ENCODE measurements at places on chromosomes 7 and 10. TPM values are rescaled to one million over a fixed set of nuclear protein-coding genes. Genes with fewer than 3 reads are reported as not detected.
A peak's percentile ranks its signal among the peaks of the same experiment; 100 is the strongest.

GRCh38 chr7:9307131-9307530, 873.7 kb downstream of the NXPH1 start:
- no peaks in the 10 kb centered on the region for H3K27me3 ChIP-seq
- no peaks in the 10 kb centered on the region for H3K36me3 ChIP-seq
- no peak overlapping the region for H3K27ac ChIP-seq
- H3K4me3 ChIP-seq, result no peak overlapping the region

DNA sequence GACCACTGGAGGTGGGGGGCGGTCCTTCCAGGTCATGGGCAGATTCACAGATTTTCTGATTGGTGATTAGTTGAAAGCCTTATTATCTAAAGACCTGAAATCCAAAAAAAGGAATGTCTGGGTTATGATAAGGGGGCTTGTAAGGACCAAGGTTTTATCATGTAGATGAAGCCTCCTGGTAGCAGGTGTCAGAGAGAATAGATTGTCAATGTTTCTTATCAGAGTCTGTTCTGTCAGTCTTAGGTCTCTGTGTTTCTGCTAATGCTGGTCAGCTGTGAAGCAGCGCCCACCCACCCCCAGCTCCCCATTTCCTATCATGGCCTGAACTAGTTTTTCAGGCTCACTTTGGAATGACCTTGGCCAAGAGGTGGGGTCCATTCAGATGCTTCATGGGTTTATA, 21.2 kb downstream of the TES start:
- no peaks in the 10 kb centered on the region for H3K27me3 ChIP-seq
- H3K4me3 ChIP-seq, result no peak overlapping the region
- H3K4me1 ChIP-seq, result peaks cover 44% of the 10 kb centered on the region
- peaks cover 17% of the 10 kb centered on the region for H3K36me3 ChIP-seq
- no peak overlapping the region for H3K27ac ChIP-seq

DNA sequence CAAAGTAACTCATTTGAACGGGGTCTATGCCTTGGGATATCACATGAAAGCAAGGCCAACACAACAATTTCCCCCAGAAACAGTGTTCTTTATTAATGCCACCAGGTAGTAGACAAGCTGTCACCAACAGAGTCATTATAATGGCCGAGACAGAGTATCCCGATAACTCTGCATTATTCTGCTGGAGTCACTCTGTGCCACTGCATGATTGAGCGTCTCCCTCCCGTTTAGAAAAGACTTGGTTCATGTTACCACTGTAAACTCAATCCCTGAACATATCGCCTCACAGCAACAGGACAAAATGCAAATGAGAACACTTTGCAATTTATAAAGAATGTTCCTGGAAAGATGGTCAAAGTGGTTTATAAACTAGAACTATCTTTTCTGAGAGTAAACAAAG, 932.5 kb downstream of the GATA3 start:
- no peaks in the 10 kb centered on the region for H3K4me1 ChIP-seq
- DNase-seq, result no peak
- no peaks in the 10 kb centered on the region for H3K27me3 ChIP-seq

GRCh38 chr7:50347693-50348092, 43.2 kb downstream of the IKZF1 start:
- no peak for DNase-seq
- no peak overlapping the region for H3K4me3 ChIP-seq
- no peaks in the 10 kb centered on the region for H3K4me1 ChIP-seq
- no peaks in the 10 kb centered on the region for H3K36me3 ChIP-seq
- H3K27ac ChIP-seq, result no peak overlapping the region

SPDYE6 gene
- total RNA-seq, result not detected

TMEM168 gene
- 16.9 TPM for total RNA-seq

SPDYE9 gene
- not detected for total RNA-seq

VPS37D gene
- 1.3 TPM for total RNA-seq

GRCh38 chr10:122139627-122140170, 131.4 kb upstream of the BTBD16 start:
- peaks cover 34% of the 10 kb centered on the region for H3K4me1 ChIP-seq
- DNase-seq, result no peak
- H3K27me3 ChIP-seq, result no peaks in the 10 kb centered on the region

PNLIP gene
- total RNA-seq, result not detected

NAPEPLD gene
- 28.6 TPM for total RNA-seq

SPDYE1 gene
- not detected for total RNA-seq

DNA sequence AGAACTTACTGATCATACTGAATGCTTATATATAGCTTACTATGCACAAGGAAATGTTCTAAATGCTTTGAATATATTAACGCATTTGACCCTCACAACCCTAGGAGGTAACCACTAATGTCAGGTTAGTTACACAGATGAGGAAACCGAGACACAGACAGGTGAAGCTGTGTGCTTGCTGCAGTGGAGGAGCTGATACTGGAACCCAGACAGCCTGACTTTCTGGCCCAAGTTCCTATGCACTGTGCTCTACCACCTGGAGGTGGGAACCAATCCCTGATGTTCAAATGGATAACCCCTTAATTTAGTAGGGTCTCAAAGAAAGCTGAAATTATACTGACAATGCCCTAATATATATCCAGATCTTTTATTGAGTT, 119.6 kb downstream of the SORBS1 start:
- no peaks in the 10 kb centered on the region for H3K27me3 ChIP-seq
- H3K4me3 ChIP-seq, result no peak overlapping the region
- H3K36me3 ChIP-seq, result no peaks in the 10 kb centered on the region
- peaks cover 10% of the 10 kb centered on the region for H3K4me1 ChIP-seq

CPED1 gene
- 0.76 TPM for total RNA-seq

DNA sequence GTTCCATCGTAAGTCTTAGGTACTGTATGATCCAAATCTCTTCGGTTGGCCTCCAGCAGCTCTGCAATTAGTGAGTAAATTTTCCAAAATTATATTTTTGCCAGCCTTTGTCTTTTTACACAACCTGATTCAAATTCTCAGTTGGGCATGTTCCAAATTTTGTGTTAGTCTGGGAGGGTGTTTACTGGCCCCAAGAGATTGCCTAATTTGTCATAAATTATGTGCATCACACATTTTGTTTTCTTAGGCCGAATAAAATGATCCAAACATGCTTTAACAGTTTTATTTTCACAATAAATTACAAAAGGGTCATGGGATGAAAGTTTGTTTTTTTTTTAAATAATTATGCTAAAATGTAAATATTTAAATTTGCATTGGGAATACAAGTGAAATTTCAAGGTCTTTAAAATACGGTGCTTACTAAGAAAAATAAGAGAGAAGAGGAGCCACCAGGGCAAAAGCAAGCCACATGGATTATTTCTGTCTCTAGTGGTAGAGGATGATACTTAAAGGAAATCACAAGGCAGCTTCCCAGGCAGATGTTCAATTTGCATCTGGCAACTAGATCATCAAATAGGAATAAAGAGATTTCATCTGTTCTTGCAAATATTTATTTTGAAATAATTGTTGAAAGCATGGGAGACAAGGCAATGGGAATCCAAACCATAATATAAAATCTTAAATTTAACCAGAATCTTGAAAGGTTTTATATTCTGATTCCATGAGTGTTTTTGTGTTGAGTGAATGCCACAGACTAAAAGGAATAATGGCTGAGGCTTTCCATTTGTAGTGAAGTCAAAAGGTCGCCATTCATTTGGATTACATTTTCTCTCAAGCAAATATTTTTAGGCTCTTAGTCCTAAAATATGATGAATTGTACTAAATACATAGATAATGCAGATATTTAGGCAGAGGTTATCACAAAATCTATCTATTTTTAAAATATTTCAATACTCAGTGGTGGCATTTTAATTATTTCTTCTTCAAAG, 111.1 kb downstream of the MDFIC start:
- no peaks in the 10 kb centered on the region for H3K36me3 ChIP-seq
- peaks cover 12% of the 10 kb centered on the region for H3K4me1 ChIP-seq
- no peak for DNase-seq
- no peaks in the 10 kb centered on the region for H3K27me3 ChIP-seq
- H3K27ac ChIP-seq, result no peak overlapping the region
- no peak overlapping the region for H3K4me3 ChIP-seq

DNA sequence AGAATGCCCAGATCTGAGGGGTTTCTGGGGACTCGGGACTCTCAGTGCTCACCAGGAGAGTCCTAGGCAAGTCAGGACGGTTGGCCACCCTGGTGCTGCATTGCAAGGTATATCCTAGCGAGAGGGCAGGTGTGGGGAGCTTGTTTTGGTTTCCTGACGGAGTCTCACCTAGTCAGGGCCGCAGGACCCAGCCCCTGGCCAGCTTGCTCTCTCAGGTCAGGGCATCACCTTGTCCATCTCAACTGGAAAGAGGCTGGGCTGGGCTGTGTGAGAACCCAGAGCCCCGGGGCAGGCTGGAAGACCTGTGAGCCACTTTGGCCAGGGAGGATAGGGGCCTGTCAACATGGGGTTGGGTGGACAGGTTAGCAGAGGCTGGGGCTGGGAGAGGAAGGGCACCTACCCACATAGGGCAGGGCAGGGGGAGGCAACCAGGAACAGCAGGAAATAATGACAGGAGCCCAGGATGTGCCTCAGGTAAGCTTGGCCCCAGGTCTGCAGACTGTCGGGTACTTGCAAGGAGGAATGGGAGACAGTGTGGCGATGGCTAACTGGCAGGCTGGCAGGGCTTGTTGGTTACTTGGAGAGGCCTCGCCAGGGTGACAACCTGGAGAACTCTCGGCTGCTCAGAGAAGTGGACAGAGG, 31.5 kb downstream of the DNAJB12 start:
- H3K27ac ChIP-seq, result peak overlapping the region; percentile 98
- no peak overlapping the region for H3K4me3 ChIP-seq
- H3K27me3 ChIP-seq, result no peaks in the 10 kb centered on the region
- H3K36me3 ChIP-seq, result peaks cover 48% of the 10 kb centered on the region
- no peak for DNase-seq

- H3K4me3 ChIP-seq, result no peak overlapping the region
- H3K4me1 ChIP-seq, result peaks cover 14% of the 10 kb centered on the region
- H3K36me3 ChIP-seq, result no peaks in the 10 kb centered on the region
These were observed 174.8 kb upstream of the AGR3 start for GRCh38 chr7:17056491-17057142.

PNLIPRP3 gene
- total RNA-seq, result not detected

- H3K4me1 ChIP-seq, result peaks cover 8% of the 10 kb centered on the region
- peaks cover 11% of the 10 kb centered on the region for H3K36me3 ChIP-seq
- no peaks in the 10 kb centered on the region for H3K27me3 ChIP-seq
- no peak overlapping the region for H3K27ac ChIP-seq
- DNase-seq, result no peak
These were observed 12.7 kb downstream of the XRCC2 start for GRCh38 chr7:152663148-152663740.

TAC1 gene
- total RNA-seq, result 2.8 TPM

- H3K4me3 ChIP-seq, result no peak overlapping the region
- H3K4me1 ChIP-seq, result no peaks in the 10 kb centered on the region
- H3K27ac ChIP-seq, result no peak overlapping the region
- H3K36me3 ChIP-seq, result peaks cover 12% of the 10 kb centered on the region
These were observed 30.3 kb downstream of the PROSER2 start for GRCh38 chr10:11853468-11853867.

DNA sequence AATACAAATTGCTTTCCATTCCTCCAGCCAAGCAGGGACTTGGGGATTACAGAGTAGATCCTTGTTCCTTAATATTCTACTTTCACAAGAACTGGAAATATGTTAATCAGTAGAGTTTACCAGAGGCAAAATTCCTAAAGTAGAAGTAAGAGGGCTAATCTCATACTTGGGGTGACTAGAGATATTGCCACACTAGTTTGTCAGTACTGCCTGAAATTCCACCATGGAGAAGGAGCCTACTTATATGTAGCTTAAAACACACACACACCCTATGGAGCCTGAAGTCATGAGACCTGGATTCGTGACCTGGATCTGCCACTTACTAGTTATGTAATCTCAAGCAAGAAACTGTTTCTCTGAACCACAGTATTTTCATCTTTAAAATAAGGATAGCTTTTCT, 33.9 kb downstream of the STRIP2 start:
- no peaks in the 10 kb centered on the region for H3K27me3 ChIP-seq
- H3K4me1 ChIP-seq, result no peaks in the 10 kb centered on the region
- no peaks in the 10 kb centered on the region for H3K36me3 ChIP-seq
- DNase-seq, result no peak
- no peak overlapping the region for H3K4me3 ChIP-seq

DNA sequence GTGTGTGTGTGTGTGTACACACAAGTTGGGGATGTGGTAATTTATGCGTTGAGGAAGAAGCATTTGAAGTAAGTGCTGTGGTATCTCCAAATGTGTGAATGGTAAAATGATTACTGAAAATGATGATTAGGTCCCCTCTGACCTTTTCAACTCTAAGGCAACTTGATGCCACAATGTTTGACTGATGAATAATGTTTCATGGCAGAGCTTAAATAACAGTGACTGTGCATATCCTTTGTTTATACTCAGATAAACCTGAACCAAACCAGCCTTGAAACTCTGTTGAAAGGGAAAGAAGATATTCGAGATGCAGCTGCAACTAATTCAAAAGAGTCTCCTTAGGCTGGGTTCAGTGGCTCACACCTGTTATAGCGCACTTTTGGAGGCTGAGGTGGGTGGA, 64.8 kb upstream of the YAE1 start:
- H3K4me3 ChIP-seq, result no peak overlapping the region
- H3K4me1 ChIP-seq, result no peaks in the 10 kb centered on the region
- H3K27ac ChIP-seq, result no peak overlapping the region
- H3K36me3 ChIP-seq, result no peaks in the 10 kb centered on the region
- no peak for DNase-seq
- peaks cover 27% of the 10 kb centered on the region for H3K27me3 ChIP-seq

PI4K2A gene
- total RNA-seq, result 12.6 TPM

ATE1 gene
- 17.3 TPM for total RNA-seq

GRCh38 chr10:97483506-97483905, 14.7 kb downstream of the MMS19 start:
- H3K27ac ChIP-seq, result no peak overlapping the region
- DNase-seq, result no peak
- no peak overlapping the region for H3K4me3 ChIP-seq
- no peaks in the 10 kb centered on the region for H3K4me1 ChIP-seq
- no peaks in the 10 kb centered on the region for H3K27me3 ChIP-seq
- peaks cover 20% of the 10 kb centered on the region for H3K36me3 ChIP-seq

FAM204A gene
- total RNA-seq, result 40.6 TPM

FAM25A gene
- not detected for total RNA-seq

- no peak for DNase-seq
- H3K4me1 ChIP-seq, result no peaks in the 10 kb centered on the region
- peaks cover 19% of the 10 kb centered on the region for H3K27me3 ChIP-seq
- H3K36me3 ChIP-seq, result no peaks in the 10 kb centered on the region
These were observed 26.1 kb downstream of the PRLHR start for GRCh38 chr10:118569241-118569881.

CNPY1 gene
- not detected for total RNA-seq
